Activated effector memory CD4-positive, alpha-beta T cell treated with Interleukin-2 at 50 U/mL for 16 hours (primary cell): ENCODE measurements at places on chromosomes 1 and 21.

DNA sequence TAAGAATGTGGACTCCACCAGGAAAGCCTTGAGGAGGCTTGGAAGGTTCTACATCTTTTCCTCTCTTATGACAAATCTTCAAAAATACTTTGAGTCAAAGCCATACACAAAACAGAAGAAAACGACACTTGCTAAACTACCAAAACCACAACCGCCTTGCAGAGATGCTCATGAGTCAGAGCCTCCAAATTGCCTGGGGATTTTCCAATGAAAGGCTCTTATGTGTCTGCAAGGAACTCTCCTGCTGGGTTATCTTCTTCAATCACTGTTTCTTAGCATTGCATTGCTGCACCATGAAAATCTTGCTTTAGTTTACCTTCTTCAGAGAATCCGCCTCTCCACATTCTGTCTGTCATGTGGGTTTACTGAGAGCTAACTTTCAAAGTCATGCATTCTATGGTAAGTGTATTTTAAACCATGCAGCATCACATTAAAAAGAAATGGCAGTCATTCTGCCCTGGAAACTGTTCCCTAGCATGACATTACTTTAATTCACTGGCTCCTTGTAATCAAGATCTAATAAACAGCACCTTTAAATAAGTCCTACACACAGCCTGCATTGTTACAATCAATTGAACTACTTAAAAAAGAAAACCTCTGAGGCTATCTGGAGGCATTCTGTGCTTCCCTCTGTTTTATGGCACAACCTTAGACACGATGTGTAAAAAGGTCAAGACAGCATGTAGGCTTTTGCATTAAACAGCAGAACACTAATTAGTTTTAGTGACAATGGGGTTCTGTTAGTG lies 210.0 kb upstream of the FOXD3 start:
- no peak for DNase-seq

GRCh38 chr1:10541286-10541685 lies 66.5 kb downstream of the PEX14 start:
- DNase-seq, result no peak

- DNase-seq, result no peak
Measured at GRCh38 chr21:46320331-46320801, 3.3 kb downstream of the C21orf58 start.

- DNase-seq, result no peak
Measured at GRCh38 chr1:89068291-89068690, 3.3 kb upstream of the GBP1 start.

- no peak for DNase-seq
Measured at GRCh38 chr1:2036287-2036686, 13.9 kb upstream of the PRKCZ start.

DNA sequence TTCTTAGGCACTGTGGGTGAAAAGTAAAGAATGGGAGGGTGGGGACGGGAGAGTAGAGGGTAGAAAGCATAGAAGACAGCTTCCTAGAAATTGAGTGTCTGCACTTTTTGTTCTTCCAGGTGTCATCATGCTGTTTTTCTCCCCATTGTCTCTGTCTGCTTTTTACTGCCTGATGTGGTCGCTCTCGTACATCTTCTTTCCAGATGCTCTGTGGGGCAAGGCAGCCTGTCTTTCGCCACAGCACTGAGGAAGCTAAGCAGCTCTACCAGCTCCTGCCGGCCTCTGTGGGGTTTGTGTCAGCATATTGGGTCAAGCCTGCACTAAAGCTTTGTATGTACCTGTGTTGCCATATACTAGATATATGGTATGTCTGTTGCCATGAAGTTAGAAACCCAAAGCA lies 13.2 kb downstream of the TMEM269 start:
- no peak for DNase-seq

DNA sequence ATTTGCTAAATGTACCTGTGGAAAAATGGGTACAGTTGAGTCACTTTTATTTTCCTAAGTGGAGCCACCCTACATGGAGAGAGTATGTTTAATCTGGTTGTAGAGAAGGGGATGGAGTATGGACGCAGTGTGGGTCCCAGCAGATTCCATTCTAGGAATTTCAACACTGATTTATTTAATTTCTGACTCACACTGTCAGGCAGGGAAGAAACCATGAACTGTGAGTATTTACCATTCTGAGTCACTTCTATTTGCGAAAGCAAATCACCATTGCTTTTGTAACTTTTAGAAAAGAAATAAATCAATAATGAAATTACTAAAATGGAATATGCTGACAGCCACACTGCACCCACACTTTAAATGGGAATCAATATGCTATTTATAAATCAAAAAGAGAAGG lies 339.0 kb downstream of the DSCAM start:
- DNase-seq, result no peak
